ENCODE measurements at places on chromosomes 1 and 21. TPM values are rescaled to one million over a fixed set of nuclear protein-coding genes. Genes with fewer than 3 reads are reported as not detected.

DNA sequence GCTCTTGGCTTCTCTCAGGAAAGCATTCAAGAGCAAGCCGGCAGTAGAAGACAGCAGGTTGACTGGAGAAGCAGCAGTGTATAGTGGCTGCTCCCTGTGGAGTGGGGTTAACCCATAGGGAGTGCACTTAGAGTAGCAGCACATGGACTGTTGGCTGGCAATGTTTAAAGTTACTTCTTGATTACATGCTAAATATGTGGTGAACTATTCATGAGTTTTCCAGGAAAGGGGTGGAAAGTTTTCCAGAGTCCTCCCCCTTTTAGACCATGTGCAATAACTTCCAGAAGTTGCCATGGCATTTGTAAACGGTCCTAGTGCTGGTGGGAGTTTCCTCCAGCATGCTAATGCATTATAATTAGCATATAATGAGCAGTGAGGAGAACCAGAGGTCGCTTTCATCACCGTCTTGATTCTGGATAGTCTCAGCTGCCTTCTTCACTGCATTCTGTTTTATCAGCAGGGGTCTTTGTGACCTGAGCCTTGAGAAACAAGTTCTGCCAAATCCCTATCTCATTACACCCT lies 131.8 kb downstream of the CCDC185 start:
- no peak for DNase-seq
- H3K27me3 ChIP-seq = no peaks in the 10 kb centered on the region
- H3K27ac ChIP-seq = no peak overlapping the region

Gene KLF17
- total RNA-seq = 0.05 TPM

Gene PDZK1IP1
- total RNA-seq = 0.36 TPM

Gene KIF26B
- 0.50 TPM for total RNA-seq

- DNase-seq = no peak
- no peaks in the 10 kb centered on the region for H3K27me3 ChIP-seq
- H3K27ac ChIP-seq = no peak overlapping the region
- no peak overlapping the region for H3K4me3 ChIP-seq
- H3K36me3 ChIP-seq = no peaks in the 10 kb centered on the region
- no peaks in the 10 kb centered on the region for H3K4me1 ChIP-seq
Measured at GRCh38 chr1:102800406-102800805, 307.9 kb downstream of the COL11A1 start.

Gene C1QTNF12
- total RNA-seq = 4.8 TPM

- H3K36me3 ChIP-seq = no peaks in the 10 kb centered on the region
- DNase-seq = no peak
- no peaks in the 10 kb centered on the region for H3K4me1 ChIP-seq
- H3K27ac ChIP-seq = no peak overlapping the region
- no peak overlapping the region for H3K4me3 ChIP-seq
- no peaks in the 10 kb centered on the region for H3K27me3 ChIP-seq
Measured at GRCh38 chr1:232853994-232854797, 49.0 kb downstream of the MAP10 start.

DNA sequence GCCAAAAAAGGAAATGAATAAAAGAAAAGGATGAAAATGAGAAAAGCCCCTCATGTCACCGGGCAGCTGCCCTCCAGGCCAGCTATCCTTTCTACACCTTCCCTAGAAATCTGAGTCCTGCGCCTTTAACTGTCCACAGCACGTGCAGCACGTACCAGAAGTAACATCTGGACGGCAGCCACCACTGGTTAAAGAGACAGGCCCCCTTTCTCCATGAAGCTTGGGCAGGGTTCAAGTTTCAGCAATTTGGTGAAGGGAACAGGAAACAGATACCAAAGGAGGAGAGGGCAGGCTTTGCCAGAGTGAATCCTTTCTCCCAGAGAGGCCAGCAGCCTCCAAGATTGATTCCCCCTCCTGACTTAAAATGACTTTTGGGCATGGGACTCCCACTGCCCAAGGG lies 3.6 kb upstream of the KIAA2013 start:
- H3K27me3 ChIP-seq = no peaks in the 10 kb centered on the region
- H3K4me3 ChIP-seq = no peak overlapping the region
- H3K27ac ChIP-seq = no peak overlapping the region
- H3K4me1 ChIP-seq = peaks cover 9% of the 10 kb centered on the region

- H3K4me1 ChIP-seq = no peaks in the 10 kb centered on the region
- H3K4me3 ChIP-seq = no peak overlapping the region
- no peak for DNase-seq
- no peaks in the 10 kb centered on the region for H3K36me3 ChIP-seq
- no peaks in the 10 kb centered on the region for H3K27me3 ChIP-seq
- no peak overlapping the region for H3K27ac ChIP-seq
Measured at GRCh38 chr1:148363439-148363810, 119.7 kb downstream of the PPIAL4G start.

Measured in ovary (tissue), 10 donors.